ENCODE measurements at places on chromosomes 5 and 9. TPM values are rescaled to one million over a fixed set of nuclear protein-coding genes. Genes with fewer than 3 reads are reported as not detected.

The PAX5 gene
- total RNA-seq = not detected

The NRARP gene
- 3.6 TPM for total RNA-seq

The FOXD4L6 gene
- total RNA-seq = 0.31 TPM

The SLC45A2 gene
- 0.16 TPM for total RNA-seq

The PKD2L2 gene
- not detected for total RNA-seq

The OLFML2A gene
- 2.5 TPM for total RNA-seq

The SKP2 gene
- 19.8 TPM for total RNA-seq

The TCF7 gene
- not detected for total RNA-seq

The DDX4 gene
- total RNA-seq = not detected

The MIER3 gene
- 54.1 TPM for total RNA-seq

The PFN3 gene
- not detected for total RNA-seq

The LCN9 gene
- total RNA-seq = not detected

Measured in occipital lobe (tissue), 3 donors.